Pericardium fibroblast (primary cell): ENCODE measurements at places on chromosomes 16 and 17. TPM values are rescaled to one million over a fixed set of nuclear protein-coding genes. Genes with fewer than 3 reads are reported as not detected.

Gene HCFC1R1
- total RNA-seq: 64.4 and 69.3 TPM in 2 replicates

Gene FBXO39
- total RNA-seq: 0.94 TPM in 1 of 2 replicates, not detected in the other

Gene C1QTNF1
- 36.3 and 210 TPM in 2 replicates for total RNA-seq

Gene LITAFD
- total RNA-seq: not detected in 2 replicates

Gene KRTAP4-9
- not detected in 2 replicates for total RNA-seq

Gene TBX6
- under 0.01 TPM in 1 of 2 replicates, not detected in the other for total RNA-seq

Gene SERPINF2
- total RNA-seq: 0.35 and 1.9 TPM in 2 replicates
